ENCODE measurements at places on chromosomes 5 and 9.
A peak's percentile ranks its signal among the peaks of the same experiment; 100 is the strongest.

DNA sequence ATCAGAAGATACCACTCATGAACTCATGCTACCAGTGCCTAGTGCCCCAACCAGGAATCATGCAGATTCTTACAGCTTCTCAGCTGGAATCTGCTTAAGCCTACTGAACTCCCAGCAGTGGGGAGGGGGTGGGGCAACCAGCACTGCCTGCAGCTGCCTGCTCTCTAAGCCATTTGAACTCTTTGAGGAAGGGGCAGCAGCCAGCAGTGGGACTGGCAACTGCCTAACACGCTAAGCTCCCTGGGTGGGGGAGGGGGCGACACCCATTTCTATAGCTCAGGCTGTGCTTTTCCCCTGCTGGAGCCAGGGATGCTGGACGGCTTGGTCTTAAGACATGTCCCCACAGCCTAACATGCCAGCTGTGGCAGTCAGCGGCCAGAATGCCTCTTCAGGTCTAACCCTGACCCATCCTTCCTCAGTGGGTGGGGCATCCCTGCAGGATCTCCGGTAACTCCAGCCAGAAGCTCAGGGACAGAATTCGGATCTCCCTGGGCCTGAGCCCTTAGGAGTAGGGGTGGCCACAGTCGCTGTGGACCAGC, 889.7 kb downstream of the CDH9 start:
- no peak for DNase-seq

GRCh38 chr5:140381972-140382371, 19.7 kb upstream of the ANKHD1 start:
- no peak for DNase-seq

DNA sequence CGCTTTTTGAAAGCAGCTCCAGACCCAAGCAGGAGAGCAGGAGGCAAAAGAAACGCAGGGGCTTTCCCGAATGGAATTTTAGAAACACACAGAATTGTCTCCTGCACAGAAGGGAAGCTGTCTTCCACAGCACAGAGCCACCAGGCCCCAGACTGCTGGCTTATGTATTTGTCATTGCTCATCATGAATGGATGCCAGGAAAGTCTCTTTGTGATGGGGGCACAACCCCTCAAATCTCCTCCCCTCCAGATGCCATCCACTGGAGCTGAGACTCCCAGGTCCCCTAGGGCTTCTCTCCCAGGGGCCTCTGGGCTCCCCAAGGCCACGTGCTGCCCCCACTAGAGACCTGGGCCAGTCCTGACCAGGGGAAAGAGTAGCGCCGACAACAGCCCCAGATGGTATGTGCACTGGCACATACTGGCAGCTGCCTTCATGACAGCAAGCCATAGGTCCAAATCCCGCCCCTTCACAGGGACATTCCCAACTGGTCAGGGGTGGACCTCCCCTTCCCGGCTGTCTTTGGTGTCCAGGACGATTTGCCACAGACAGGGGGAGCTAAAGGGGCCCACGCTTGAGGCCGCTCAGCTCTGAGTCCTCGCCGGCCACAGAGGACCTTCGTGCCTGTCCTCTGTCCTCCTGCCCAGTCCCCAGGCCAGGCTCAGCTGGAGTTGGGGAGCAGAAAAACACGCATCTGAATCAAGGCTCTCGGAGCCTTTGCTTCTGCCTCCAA, 127.8 kb downstream of the KCNIP1 start:
- peak; percentile 28 for DNase-seq

- no peak for DNase-seq
These were observed 35.2 kb upstream of the CSNK1G3 start for GRCh38 chr5:123476731-123477130.

DNA sequence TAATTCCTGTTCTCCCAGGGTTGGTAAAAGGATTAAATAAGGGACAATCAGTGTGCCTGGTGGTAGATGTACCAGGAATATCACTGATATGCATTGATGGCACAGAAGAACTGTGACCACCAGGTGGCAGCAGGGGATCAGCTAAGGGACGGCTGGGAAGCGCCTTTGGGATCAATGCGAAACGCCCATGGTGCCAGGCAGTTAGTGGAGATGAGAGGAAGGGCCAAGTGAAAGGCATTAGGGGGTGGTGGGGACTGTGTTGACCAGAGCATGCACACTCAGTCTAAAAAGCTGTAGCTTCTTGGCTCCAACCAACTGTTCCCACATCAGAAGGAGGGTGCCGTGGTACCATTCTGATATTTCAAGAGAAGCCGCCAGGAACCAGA, 55.6 kb downstream of the ARHGEF37 start:
- DNase-seq: peak; percentile 87

DNA sequence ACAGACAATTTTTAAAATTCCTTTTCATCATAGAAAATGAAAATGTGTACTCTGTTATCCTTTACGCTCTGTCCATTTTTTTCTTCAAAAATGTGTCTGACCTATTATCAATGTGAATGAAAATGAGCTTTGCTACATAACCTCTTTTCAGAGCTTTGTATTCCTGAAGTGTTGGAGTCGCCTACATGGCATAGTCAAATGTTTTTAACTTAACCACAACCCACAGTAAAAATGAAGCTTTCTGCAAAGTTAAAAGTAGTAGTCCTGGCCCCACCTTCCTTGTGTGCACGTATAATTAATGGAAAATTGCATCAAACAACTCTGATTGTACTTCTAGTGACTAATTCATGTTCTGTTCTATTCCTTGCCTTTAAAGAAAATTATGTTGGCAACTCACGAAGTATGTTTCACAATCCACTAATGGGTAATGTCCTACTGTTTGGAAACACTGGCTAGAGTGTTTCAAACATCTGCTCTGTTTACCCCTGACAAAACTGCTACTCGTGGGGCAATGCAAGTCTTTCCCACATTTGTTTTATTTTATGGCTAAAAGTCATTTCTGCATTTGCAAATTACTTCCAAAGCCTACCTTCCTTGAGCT, 18.6 kb upstream of the PSAT1 start:
- no peak for DNase-seq

- no peak for DNase-seq
These were observed 60.4 kb downstream of the FOXI1 start for GRCh38 chr5:170166101-170166500.

Data from heart right ventricle (tissue), 16 donors.